Fibroblast of skin of back (primary cell): ENCODE measurements at places on chromosomes 1 and 21.

DNA sequence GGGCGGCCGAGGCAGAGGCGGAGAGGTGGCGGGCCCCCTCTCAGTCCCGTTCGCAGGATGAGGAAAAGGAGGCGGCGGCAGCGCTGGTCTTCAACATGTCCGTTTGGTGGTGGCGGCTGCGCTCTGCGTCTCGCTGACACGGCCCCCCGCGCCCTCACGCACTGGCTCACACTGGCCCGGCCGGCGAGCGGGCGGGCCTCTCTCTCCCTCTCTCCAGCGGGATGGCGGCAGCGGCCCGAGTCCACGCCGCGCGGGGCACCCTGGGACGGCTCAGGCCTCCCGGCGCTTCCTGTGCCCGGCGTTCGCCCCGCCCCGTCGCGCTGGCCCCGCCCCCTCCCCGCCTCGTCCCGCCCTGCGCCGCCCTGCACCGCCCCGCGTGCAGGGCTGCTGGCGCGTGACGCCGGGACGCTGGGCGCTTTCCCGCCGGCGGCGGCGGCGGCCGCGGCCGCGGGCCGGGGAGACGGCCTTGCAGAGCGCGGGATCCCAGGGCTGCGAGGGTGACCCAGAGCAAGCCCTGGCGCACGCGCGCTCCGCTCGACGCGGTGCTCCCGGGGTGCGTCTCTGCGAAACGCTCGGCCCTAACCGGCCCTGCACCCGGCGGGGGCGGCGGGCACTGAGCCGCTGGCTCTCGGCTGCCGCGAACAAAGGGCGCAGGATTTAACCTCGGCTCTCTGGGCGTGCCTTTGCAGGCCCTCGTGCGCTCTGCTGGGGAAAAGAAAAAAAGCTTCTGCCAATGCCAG is at the start of gene SCAF4:
SCAF4 (minus strand) TSS at position 262 of the 740 bp plus-strand sequence. CDS start 426 bp downstream, outside the sequence.
- DNase-seq = peak; percentile 93

DNA sequence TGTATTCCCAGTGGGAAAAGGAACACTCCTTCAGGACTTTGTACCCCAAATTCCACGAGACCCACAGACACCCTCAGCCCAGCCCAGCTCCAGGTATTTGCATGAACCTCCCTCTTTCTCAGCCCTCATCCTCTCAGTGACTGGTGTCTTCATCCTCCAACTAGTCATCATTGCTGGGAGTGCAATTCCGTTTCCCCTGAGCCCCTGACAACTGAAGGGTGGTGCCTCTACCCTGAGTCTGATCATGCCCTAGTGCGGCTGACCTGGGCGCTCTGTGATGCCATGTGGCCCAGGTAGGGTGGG is 3.8 kb upstream of the ZNF692 start:
- no peak for DNase-seq

- no peak for DNase-seq
Observed at GRCh38 chr1:54623216-54624007, at the start of gene FAM151A. Gene FAM151A, minus strand, starts transcription at chr1:54623525. Its CDS starts 130 bp downstream, at chr1:54623395.

GRCh38 chr1:160884579-160884978 is 401 bp downstream of the ITLN1 start:
- DNase-seq = no peak

- peak; percentile 86 for DNase-seq
Observed at GRCh38 chr21:36419996-36420395, 34.8 kb downstream of the CHAF1B start.

- DNase-seq = no peak
Observed at GRCh38 chr1:38028105-38028591, 15.6 kb downstream of the UTP11 start.

- peak; percentile 76 for DNase-seq
Observed at GRCh38 chr1:25030674-25031589, 100.9 kb upstream of the RUNX3 start.

DNA sequence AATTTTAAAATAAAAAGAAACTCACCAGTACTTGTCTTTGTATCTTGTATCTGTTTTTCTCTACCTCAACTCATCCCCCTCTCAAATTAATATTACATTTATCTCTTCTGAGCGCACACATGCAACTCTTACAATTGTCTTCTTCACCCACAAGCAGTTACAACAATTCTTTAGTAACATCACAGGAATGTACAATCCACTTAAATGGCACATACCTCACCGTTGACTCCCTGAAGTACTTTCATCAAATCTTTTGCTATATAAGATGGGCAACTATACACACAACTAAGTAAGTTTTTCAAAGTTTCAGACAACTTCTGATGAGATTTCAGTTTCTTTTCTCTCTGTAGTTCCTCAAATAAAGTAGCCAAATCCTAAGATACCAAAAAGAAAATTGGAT is 28.3 kb downstream of the HEATR1 start:
- DNase-seq = peak; percentile 8

DNA sequence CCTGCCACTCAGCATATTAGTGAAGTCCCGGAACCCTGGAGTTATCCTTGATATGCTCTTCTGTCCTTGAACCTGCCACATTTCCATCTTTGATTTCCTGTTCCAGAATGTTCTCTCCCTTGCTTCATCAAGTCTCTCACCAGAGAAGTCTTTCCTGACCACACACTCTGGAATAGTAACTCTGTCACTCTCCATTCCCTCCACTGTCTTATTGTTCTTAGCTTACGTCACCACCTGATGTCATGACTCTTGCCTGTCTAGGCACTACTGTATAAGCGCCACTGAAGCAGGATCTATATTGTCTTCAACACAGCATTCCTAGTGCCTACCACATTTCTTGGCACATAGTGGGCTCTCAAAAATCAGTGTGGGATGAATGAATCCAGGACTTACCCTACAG is 65.4 kb upstream of the SMYD2 start:
- DNase-seq = no peak

GRCh38 chr1:18293291-18293690 is 185.7 kb downstream of the IGSF21 start:
- DNase-seq = no peak

- no peak for DNase-seq
Observed at GRCh38 chr1:68811806-68812205, 314.9 kb upstream of the DEPDC1 start.

GRCh38 chr1:180489313-180489712 is 13.1 kb downstream of the ACBD6 start:
- DNase-seq = no peak

DNA sequence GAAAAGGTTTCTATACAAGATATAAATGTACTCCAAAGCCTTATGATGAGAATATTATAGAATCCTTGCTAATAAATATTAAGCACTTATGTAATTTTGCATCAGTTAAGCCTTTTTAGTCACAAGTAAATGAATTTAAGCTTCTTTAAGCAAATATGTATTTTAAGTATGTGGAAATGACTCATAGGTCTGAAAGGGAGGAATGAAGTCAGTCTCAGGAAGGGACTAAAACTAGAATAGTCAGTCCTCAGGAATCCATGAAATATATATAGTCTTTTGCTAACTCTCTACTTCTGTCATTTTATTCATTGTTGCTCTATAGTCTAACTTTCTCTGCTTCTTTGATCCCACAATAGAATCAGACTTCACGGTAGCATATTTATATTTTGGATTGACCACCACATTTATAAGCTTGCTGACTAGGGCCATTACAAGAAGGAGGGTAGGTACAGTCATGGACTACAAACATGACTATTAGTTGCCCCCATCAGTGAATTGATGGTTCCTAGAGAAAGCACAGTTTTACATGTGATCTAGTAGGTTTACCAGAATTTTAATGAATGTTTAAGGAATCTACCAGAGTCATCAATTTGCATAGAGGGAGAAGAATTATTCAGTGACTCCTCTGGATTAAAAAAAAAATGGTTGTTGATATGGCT is 20.2 kb upstream of the RABGGTB start:
- DNase-seq = peak; percentile 94

DNA sequence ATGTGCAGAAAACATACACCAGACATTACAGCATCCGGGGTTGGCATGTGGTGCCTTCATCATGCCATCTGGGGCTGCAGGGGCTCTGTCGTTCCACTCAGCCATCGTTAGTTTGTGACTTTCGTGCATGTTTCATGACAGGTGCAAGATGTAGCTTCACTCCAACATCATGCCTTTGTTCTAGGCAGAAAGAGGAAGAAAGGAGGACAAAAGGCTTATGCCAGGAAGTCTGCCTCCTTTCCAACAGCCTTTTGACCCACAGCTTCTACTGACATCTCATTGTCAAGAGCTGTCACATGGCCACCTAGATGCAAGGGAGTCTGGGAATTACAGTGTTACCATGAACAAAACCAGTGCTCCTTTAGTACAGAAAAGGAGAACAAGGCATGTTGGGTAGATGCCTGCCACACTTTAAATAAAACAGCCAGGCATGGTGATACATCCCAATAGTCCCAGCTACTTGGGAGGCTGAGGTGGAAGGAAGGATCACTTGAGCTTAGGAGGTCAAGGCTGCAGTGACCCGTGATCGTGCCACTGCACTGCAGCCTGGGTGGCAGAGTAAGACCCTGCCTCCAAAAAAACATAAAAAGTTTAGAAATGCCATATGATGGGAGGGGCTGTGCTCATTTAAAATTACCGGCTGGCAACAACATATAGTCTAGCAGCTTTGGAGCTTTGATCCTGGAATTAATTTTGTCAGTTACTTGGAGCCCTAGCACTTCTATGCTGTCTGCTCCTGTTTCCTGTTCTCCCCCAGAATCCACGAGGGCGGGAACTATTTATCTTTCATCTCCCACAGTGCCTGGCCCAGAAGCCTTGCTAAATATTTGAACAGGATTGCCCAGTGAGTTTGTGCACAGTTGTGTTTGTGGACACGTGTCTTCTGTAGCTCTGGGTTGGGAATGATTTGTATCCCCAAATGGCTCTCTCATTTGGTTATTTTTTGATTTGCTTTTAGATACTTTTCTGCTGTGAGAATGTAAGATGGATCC is 7.4 kb downstream of the DOP1B start:
- DNase-seq = no peak

DNA sequence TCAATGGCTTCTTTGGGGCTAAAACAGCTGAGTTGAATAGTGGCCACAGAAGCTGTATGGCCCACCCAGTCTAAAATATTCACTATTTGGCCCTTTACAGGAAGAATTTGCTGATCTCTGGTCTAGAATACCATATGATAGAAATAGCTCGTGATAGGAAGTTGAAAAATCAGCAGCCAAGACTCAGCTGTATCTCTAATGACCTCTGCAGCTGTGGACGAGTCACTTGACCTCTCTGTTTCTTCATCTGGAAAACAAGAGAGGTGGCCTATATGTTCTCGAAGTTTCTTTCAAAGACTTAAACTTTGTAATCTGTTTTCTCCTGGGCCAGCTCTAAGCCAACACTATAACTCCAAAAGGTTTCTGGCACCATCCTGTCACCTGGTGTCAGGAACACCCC is 129.2 kb downstream of the ZBTB18 start:
- DNase-seq = no peak

- peak; percentile 24 for DNase-seq
Observed at GRCh38 chr1:82485591-82486369, 685.0 kb downstream of the ADGRL2 start.

- no peak for DNase-seq
Observed at GRCh38 chr1:29585201-29585600, 348.9 kb downstream of the PTPRU start.

GRCh38 chr21:44762221-44763049 is 39.2 kb downstream of the UBE2G2 start:
- DNase-seq = no peak

DNA sequence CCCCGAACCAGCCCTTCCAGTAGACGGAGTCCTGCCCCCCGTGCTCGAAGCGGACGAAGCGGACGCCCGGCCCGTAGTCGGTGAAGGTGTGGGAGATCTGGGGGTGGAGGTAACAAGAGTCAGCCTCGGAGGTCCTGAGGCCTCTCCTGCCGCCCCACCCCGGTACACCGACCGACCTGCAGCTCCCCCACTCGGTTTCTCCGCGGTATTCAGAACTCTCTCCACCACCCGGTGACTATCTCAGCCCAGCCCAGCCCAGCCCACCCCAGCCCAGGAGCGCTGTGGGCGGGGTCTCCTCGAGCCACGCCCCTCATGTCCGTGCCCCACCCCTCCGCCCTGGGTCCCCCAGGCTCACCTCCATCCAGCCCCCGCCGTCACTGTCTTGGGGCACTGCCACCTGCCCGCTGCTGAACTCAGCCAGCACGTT is 5.5 kb downstream of the FBXO2 start:
- no peak for DNase-seq

- peak; percentile 84 for DNase-seq
Observed at GRCh38 chr1:69913977-69914376, 291.4 kb downstream of the LRRC40 start.

GRCh38 chr1:15808955-15809354 is 1.5 kb upstream of the UQCRHL start:
- no peak for DNase-seq

DNA sequence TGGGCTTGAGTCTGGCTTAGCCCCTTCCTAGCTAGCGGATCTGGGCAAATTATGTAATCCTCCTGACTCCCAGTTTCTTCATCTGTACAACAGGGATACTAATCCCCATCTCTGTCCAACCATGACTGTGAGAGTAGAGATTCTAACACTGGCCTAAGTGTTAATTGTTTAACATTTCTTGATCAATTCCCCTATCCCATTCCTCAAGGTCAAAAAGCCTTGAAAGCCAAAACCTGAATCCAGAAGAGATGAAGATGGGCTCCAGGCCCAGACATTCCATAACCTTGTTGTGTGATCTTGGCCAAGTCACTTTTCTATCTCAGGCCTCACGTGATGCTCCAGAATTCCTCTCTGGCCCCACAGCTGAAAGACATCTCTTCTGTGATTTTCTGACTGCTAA is 18.8 kb upstream of the PHLDA3 start:
- no peak for DNase-seq

DNA sequence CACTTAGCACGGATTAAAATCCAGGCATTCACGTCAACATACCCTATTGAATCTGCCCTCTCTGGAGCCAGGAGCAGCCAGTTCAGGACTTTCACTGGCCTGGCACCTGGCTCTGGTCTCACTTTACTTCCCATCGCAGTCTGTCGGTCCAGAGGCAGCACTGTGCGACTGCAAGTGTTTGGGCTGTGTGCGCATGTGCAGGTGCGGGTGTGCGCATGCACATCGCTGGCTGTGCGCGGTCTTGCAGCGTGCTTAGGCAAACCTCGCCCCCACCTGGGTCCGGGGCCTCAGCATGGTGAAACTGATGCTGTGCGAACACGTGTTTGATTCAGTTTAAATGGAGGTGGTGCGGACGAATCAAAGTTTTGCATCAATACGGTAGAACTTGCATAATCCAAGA is 38.0 kb downstream of the ATF3 start:
- DNase-seq = no peak

DNA sequence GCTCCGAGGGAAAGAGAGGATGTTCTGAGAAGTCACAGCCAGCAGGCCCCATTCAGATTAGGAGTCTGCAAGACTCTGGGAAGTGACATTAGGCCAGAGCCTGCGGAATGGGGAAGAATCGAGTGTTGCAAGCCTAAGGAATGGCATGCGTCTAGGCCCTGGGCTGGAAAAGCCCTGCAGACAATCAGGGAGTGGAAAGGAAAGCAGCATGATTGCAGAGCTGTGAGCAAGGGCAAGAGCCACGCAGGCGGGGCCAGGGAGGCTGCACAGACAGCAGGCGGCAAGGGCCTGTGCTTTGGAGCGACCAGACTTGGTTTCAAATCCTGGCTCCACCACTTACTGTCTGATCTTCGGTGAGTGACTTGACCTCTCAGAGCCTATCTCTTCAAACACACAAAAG is 118.2 kb downstream of the RRAGC start:
- DNase-seq = peak; percentile 48

GRCh38 chr1:3527774-3528173 is 73.3 kb downstream of the ARHGEF16 start:
- no peak for DNase-seq
